ENCODE measurements at places on chromosomes 13 and 19.

DNA sequence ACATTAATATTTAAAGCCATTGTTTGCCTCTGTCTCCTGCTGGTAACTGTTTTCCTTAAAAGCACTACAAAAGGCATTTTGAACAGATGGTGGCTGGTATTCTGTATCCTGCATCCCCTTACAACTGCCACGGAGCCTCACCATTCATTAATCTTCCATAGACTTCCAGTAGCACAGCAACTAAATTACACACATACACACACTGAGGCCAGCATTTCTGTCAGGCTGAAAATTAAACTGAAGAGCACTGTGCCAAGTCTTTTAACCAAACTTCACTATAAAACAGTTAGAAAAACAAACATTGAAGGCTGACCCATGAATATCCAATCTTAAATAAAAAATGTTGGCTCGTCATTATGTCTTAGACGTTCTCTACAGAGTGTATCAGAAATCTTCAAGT lies 697.8 kb downstream of the DACH1 start:
- no peak for DNase-seq

GRCh38 chr13:105778196-105778595 lies 757.3 kb downstream of the EFNB2 start:
- no peak for DNase-seq

DNA sequence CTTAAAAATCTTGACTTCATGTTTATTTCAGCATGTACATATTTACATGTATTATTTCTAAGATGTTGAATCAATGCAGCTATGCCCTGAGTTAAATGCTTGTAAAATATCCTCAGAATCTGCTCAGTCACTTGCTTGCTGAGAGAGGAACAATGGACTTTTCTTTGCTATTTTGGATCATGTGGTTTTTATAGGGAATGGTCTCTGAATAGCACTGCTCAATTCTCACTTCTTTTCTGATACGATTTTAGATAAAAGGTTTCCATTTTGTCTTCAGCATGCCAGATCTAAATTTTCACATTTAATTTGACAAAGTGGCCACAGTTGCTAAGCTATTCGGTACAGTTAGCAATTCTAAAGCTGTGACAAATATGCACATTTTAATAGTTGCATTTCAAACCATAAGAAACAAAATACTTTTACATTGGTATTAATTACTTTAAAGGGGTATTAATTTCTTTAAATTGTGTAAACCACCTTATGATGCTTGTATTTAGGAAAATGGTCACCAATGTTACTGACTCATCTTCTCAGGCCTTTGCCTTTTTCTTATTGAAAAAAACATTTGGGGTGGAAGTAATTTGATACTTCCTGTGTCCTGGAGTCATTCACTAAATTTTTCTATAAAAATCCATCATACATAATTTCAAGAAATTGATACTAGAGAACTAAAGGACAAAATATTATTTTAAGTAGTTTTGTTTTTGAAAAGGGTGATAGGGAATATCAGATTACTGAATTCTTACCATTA lies 113.5 kb downstream of the MYO16 start:
- DNase-seq = no peak

GRCh38 chr19:28020619-28021258 lies 1192.2 kb downstream of the UQCRFS1 start:
- DNase-seq = no peak

- DNase-seq = no peak
Measured at GRCh38 chr19:38031423-38031770, 124.4 kb downstream of the SIPA1L3 start.

DNA sequence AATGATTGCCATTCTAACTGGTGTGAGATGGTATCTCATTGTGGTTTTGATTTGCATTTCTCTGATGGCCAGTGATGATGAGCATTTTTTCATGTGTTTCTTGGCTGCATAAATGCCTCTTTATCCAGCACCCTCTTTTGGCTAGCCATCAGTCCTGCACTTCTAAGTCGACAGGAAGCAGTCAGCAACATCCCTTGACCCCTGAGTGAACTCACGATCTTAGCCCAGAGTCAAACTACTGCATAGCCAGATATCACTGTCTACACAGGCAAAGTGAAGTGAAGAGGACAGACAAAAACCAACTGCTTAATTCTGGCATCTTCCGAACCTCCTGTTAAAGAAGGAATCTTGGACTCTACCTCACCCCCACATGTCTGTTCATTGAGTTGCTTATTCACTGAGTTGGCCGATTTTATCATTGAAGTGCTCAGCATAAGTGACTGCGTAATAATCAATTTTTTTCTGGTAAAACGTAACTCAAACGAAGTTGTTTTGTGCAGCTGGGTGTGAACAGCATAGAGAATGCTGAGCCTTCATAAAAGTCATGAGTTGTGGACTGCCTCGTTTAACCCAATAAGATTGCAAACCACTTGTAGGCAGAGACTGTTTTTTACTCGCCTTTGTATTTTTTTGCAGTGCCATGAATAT lies 304.2 kb downstream of the COG6 start:
- no peak for DNase-seq

DNA sequence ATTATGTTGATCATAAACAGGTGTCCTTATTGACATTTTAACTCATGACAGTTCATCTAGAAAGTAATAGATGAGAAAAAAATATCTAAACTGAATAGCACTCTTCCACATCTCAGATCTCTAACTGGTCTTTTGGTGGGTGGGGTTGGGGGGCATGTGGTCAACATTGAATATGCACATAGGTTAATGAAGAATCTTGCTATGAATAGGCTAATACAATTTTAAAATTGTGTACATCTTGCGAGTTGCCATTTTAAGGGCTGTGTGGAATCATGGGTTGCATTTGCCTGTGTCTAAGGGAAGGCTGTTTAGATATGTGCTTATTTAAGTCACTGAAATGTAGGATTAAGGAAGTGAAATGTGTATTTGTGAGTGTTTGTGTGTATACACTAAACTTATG lies 346.0 kb downstream of the ITGBL1 start:
- DNase-seq = no peak

DNA sequence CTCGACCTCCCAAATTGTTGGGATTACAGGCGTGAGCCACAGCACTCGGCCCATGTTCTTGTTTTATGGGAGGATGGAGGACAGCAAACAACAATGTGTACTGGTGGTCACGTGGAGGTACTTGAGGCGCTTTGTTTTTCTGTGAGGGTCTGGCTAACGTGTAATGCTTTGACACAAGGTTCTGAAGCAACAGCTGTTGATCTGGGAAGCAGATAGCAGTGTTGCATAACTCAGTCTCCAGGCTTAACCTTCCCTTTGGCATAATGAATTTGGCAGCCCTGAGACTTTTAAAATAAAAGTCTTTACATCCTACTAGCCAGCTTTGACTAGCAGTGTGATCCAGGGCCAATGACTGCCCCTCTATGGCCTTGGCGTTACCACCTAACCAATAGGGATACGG lies 6.9 kb upstream of the ZNF580 start:
- no peak for DNase-seq

- DNase-seq = no peak
Measured at GRCh38 chr19:52542984-52543664, 15.7 kb downstream of the ZNF808 start.

DNA sequence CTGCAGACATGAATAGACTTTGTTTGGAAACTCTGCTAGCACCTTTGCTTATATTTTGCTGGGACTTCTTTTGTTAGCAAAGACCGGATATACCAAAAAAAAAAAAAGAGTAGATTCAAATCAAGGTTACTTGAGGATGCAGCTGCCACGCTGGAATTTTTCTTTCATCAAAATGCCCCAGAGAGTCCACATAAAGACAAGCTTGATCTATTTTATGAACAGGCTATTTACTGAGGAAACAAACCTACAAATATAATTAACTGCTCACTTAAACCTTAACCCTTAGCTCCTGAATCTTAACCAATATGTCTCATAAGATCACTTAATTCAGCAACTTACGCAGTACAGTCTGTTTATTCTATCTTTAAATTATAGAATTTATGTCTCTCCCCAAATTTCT lies 27.1 kb upstream of the DOCK9 start:
- DNase-seq = no peak

DNA sequence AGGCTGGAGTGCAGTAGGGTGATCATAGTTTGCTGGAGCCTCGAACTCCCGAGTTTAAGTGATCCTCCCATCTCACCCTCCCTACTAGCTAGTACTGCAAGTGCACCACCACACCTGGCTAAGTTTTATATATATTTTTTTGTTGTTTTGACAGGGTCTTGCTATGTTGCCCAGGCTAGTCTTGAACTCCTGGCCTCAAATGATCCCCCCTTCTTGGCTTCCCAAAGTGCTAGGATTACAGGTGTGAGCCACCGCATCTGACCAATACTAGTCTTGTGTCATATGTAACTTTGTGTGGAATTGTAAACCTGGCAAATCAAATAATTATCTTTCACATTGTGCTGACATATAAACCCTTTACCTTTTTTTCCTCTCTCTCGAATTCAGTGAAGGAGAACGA lies 10.2 kb downstream of the HNRNPM start:
- no peak for DNase-seq

DNA sequence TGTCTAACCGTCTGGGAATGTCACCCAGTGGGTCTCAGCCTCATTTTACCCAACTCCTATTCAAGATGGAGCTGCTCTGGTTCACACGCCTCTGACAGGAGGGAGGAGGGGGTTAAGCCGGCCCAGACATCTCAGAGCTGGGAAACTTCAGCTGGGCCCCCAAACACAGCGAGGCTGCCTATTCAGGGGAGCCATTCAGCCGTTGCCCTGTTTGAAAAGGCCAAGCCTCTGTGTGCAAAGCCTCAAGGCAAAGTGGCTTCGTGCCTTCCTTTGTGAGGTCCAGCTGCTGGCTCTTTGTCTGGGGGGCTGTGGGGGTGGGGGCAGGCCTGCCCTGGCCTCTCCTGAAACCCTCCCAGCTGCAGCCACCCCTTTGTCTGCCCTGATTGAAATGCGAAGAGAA lies 147.4 kb downstream of the PTPRS start:
- DNase-seq = no peak

DNA sequence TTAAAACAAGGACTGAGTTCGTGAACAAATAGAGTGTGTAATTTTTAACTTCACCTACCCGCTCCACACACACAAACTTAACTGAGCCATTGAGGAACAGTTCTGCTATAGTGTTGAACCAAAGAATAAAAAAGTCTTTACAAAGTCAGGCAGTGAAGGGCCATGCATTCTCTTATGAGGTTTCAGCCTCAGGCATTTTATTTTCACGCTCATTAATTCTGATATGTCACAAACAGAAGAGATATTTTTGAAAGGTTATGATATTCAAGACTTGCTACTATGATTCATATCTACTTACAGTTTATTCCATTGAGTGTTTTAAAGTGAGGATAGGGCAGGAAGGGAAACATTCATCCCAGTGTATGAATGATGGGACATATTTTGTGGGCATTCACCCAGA lies 282.2 kb downstream of the SLITRK5 start:
- DNase-seq = no peak

DNA sequence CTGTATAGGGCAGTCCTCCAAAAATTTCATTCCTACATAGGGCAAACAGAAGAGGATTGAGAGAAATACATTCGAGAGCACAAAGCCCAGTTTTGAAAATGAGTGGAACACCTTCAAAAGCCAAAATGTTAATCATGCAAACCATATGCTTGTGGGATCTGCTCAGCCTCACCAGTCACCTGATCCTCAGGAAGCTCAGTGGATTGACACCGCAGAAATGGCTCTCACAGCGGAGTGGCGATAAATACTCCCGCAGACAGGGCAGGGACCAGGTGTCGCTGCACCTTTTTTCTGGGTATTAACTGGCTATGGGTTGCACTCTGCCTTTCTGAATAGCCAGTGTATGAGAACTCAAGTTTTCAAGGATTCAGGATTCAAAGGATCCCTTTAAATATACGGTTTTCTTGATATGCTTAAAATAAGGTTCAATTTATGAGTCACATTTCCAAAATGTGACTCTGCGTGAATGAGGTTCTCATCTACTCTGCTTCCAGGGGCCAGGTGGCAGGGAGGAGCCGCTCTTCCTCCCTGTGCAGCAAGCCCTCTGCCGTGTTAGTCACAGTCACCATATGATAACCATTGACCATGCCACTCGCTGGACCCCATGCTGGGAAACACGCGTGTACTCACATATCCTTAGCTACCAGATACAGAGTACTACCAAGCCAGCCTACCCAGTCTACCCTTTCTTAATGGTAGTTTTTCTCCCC lies 18.3 kb upstream of the DHRS12 start:
- DNase-seq = no peak
